ENCODE measurements at places on chromosomes 13 and 19.

GRCh38 chr13:102033857-102034331 lies 368.0 kb downstream of the FGF14 start:
- DNase-seq = no peak

DNA sequence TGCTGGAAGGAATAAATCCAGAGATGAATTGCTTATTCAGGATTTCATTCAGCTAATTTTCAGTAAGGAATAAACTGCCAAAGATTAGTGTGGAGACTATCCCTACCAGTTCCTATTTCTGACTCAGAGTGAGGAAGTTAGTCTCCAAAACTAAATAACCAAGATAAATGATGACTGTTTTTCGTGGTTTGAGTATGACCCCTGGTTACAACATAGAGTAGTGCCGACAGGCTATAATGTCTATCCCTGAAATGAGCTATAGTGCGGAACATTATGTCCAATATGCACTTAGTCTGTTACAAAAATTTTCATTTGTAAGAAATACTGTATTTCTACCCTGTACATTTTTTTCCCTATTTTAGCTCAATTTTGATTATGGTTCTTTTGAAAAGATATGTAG lies 51.4 kb downstream of the NBEA start:
- DNase-seq = no peak

DNA sequence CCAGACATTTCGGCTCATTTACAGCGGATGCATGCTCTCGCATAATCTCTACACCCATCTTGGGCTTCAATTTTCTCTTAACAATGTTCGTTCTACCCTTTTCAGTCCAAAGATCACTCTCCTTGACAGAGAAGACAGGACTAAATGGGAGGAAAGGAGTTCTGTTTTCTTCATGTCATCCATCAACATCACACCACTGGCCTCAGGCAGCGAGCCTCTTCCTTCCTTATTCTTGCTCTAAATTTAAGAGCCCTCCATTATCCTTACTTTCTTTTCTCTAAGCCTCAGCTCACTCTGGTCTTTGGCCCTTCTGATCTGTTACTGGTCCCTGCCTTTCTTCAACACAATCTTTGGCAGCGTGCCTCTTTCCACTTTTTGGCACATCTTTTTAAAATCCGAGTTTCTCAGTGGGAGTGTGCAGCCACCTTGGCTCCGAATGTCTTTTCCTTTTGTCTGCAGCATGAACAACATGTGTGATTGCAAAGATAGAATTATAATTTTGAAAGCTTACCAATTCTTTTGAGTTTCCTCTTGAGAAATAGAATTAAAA lies 98.7 kb downstream of the FAM216B start:
- DNase-seq = no peak

- DNase-seq = no peak
Observed at GRCh38 chr13:113666329-113666670, 719 bp upstream of the GRK1 start.

GRCh38 chr19:32543115-32543900 lies 37.7 kb upstream of the PDCD5 start:
- DNase-seq = no peak

DNA sequence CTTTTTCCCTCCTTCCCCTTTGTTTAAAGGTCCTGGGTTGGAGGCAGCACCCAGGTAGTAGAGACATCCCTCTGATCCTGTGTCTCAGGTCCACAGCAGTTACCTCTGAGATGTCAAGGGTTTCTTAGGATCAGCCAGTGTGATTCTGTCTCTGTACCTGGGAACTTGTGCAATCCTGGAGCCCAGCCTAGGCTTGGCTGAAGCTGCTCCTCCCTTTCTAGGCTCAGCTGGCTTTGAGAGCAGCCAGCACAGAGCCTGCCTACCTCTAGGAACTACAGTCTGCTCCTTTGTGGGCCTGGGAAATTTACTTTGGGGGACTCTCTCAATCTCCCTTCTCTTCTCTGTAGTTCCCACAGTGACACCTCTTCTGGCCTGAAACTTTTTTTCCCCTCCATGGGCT lies 171.6 kb downstream of the MTUS2 start:
- no peak for DNase-seq

GRCh38 chr13:75797239-75797638 lies 161.1 kb downstream of the LMO7 start:
- DNase-seq = no peak

DNA sequence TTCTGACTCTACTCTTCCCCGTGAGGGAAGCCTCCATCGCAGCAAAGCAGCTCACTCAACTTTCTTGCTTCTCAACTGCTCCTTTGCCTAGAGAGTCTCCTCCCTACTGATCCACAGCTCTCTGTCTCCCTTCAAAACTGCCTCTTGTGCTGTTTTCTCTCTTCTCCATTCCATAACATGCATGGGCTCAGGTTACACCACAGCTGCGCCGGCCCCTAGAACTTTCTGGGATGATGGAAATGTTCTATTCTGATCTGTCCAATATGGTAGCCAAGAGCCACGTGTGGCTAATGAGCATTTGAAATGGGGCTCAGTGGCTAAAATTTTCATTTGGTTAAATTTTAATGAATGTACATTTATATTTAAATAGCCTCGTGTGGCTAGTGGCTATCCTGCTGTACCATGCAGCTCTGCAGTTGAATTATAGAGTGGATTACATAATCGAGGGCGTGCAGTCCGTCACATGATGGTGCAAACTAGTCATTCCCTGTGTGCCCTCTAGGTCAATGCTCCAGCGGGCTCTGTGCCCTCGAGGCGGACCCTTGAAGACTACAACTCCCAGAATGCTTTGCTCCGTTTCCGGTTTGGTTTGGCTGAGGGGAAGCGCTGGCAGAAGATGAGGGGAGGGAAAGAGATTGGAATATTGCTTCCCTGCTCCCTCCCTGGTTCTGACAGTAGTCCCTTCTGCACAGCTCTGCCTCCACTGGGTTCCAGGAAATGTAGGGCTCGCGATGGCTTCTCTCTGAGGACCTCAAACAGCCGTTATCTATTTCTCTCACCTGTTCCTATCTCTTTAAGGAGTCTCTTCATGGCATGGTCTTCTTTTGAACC lies 109.8 kb downstream of the CACNA1A start:
- DNase-seq = peak; percentile 10

DNA sequence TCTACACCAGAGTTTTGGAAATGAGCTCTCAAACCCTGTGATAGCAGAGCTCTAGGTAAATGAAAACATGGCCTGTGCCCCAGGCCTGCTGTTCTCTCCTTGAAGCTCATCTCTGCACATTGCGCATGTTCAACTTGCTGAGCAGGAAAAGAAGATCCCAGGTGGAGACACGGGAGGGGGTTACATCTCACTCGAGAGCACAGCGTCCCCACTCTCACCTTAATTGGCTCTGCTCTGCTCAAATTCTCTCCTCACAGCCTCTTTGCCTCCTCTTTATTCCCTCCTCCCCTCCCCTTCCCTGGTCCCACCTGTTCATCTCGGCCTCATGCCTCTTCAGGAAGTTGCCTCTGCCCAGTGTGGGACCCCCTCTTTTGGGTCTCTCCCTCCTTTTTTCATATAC lies 44.7 kb downstream of the RGCC start:
- no peak for DNase-seq

DNA sequence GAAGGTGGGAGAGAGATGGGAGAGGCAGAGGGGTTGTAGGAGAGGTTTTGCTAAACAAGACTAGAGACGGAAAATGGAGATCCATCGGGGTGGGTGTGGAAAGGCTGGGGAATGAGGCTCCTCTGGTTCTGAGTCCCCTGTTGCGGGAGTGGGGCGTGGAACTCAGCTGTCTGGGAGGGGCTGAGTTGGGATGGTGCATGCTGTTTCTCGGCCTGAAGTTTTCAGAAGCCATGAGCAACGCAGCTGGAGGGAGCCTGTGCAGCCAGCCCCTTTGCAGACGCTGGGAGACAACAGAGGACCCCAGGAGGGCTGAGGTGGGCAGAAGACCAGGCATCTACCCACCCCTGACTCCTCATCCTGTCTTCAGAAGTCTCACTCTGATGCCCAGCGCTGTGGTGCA lies 7.4 kb upstream of the GIPR start:
- no peak for DNase-seq

DNA sequence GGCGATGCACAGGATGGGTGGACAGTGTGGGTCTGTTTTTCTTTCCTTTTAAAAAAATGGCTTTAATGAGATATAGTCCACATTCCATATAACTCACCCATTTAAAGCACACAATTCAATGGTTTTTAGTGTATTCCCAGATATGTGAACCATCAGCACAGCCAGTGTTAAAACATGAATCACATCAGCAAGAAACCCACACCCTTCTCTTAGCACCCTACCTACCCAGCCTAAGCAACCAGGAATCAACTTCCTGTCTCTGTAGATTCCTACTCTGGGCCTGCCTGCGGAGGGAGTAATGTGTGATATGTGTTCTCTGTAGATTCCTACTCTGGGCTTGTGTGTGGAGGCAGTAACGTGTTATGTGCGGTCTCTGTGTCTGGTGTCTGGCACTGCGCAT lies 11.9 kb downstream of the TMEM255B start:
- no peak for DNase-seq

DNA sequence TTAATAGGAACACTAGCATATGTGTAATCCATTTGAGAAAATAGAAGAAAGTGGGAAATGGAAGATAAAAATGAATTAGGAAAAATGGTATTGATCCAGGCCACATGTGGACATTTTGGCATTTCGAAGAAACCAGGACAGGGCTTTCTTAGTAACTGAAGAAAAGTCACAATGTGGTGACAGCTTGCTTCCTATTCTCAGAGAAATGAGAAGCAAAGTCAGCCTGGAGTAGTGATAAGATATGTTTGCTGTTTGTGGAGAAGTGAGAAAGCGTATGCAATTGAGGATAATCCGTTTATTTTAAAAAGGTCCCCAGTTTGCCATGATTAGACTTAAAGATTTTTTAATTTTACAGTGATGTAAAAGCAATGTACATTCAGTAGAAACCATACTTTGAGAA lies 127.9 kb downstream of the SLITRK6 start:
- no peak for DNase-seq

GRCh38 chr13:109784590-109785140 lies 1.7 kb downstream of the IRS2 start:
- peak; percentile 76 for DNase-seq

DNA sequence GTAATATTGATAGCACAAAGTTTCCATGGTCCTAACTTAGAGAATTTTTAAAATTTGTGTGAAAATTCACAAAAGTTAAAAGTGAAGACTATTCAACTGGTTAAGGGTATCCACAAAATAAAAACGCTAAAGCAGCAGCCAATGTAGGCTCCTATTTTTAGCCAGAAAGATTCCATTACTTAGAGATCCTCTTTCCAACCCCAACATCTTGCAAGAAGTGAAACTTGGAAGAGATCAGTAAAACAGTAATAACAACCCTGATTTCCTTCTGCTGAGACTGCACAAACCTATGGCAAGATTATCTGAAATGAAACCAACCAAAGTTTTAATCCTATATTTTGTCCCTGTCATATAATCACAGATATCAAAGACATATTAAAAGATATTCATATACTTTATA lies 8.5 kb downstream of the TBC1D4 start:
- DNase-seq = no peak

DNA sequence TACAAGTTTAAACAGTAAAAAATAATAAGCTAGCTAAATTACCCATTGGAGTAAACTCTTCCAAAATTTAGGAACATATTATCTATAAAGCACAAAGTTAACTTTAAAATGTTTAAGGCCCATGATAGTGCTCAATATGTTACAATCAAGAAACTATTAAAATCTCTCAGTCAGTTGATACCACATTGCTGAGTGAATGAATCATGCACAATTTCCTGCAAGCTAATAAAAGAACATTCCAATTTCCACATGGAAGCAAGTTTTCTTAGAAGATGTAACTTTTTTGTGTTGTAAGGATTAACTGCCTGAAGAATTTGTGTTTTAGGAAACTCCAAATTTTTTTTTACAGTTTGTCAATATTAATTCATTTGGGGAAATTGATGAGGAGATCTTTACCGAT lies 666.6 kb downstream of the SLITRK1 start:
- DNase-seq = no peak

- DNase-seq = peak; percentile 65
Observed at GRCh38 chr13:98853771-98854221, 101.3 kb upstream of the SLC15A1 start.

- no peak for DNase-seq
Observed at GRCh38 chr19:48484931-48485612, 15.9 kb downstream of the CYTH2 start.

GRCh38 chr13:100341327-100341726 lies 247.3 kb downstream of the GGACT start:
- DNase-seq = no peak

GRCh38 chr19:12425236-12425887 lies 15.5 kb downstream of the ZNF443 start:
- DNase-seq = no peak

- DNase-seq = no peak
Observed at GRCh38 chr19:30084390-30084819, 142.4 kb downstream of the URI1 start.

GRCh38 chr19:18789883-18790565 lies 1.1 kb downstream of the COMP start:
- DNase-seq = peak; percentile 31

DNA sequence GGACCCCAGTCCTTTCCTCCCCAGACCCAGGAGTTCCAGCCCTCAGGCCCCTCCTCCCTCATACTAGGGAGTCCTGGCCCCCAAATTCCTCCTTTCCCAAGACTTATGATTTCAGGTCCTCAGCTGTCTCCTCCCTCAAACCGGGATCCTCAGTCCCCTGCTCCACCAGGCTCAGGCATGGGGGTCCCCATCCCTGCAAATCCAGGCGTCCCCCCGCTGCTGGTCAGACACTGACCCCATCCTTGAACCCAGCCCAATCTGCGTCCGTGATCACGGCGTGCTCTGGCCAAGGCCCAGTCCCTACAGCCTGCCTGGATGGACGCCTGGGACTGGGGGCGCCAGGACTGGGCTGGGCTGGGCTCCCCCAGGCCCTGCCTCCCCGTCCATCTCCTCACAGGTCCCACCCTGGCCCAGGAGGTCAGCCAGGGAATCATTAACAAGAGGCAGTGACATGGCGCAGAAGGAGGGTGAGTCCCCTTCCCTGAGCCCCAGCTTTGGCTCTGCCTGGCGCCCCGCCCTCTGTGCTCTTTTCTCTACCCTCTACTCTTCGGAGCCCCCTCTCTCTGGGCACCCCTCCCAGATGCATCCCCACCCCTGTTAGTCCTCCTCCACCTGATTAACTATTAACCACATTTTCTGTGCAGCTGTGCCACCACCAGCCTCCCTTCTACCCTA lies 672 bp downstream of the HPN start:
- DNase-seq = no peak

DNA sequence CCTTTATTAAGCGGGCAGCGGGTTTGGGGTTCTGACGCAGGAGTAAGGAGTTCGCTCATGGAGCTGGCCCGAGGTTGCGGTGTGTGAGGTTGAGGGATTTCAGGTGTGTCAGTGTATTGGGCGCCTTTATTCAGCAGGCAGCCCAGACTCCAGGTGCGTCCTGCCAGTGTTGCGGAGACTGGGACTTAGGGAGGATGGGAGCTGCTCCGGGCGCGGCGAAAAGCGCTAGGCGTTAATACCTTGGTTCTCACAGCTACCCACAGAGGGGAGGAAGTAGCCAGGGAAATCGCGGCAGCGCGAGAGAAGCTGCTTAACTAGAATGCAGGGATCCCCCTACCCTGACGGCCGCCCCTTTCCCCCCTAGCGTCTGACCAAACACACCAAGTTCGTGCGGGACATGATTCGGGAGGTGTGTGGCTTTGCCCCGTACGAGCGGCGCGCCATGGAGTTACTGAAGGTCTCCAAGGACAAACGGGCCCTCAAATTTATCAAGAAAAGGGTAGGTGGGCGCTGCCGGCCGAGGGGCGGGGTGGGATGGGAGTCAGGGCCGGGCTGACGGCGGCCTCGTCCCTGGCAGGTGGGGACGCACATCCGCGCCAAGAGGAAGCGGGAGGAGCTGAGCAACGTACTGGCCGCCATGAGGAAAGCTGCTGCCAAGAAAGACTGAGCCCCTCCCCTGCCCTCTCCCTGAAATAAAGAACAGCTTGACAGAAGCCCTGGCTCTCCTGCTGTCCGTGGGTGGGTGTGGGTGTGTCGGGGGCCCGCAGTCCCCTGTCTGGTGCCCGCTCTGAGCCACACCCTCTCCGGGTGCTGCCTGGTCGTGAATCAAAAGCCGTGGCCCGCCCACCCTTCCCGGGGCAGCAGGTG lies 1.1 kb downstream of the RPL36 start:
- DNase-seq = peak; percentile 74

Measured in activated naive CD8-positive, alpha-beta T cell treated with anti-CD3 and anti-CD28 coated beads, Interleukin-2, amount 50 U/mL, for 24 hours (primary cell).